Endothelial cell (in vitro differentiated cells): ENCODE measurements at places on chromosomes 3 and 15.

- no peak for DNase-seq
These were observed 929.4 kb downstream of the ROBO1 start for GRCh38 chr3:78838362-78838761.

DNA sequence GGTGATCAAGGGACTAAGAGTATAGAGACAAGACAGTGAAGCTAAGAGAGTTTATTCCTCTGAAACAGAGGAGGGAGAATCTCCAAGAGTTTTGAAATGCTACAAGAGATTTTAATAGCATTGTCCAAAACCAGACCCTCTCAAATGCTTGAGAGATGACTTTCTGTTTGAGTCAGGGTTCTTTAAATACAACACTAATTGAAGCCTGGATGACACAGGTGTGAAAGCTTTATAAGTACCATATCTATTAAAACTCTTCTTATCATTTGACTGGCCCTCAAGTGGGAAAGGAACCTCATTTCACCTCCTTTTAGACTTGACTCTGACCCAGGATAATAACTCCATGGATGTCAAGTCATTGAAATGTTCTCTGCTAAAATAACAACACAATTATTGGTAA lies 5.6 kb downstream of the COL8A1 start:
- DNase-seq: no peak

GRCh38 chr3:170421758-170422157 lies 3.1 kb downstream of the CLDN11 start:
- DNase-seq: no peak

GRCh38 chr3:183489455-183490210 lies 61.2 kb upstream of the MCF2L2 start:
- DNase-seq: no peak
